Right renal pelvis (tissue), 4 donors: ENCODE measurements at places on chromosomes 2 and 18.

- no peak for DNase-seq
These were observed 21.1 kb downstream of the ST3GAL5 start for GRCh38 chr2:85867556-85868292.

- DNase-seq, result no peak
These were observed 217.7 kb upstream of the SMAD7 start for GRCh38 chr18:49168281-49168985.

DNA sequence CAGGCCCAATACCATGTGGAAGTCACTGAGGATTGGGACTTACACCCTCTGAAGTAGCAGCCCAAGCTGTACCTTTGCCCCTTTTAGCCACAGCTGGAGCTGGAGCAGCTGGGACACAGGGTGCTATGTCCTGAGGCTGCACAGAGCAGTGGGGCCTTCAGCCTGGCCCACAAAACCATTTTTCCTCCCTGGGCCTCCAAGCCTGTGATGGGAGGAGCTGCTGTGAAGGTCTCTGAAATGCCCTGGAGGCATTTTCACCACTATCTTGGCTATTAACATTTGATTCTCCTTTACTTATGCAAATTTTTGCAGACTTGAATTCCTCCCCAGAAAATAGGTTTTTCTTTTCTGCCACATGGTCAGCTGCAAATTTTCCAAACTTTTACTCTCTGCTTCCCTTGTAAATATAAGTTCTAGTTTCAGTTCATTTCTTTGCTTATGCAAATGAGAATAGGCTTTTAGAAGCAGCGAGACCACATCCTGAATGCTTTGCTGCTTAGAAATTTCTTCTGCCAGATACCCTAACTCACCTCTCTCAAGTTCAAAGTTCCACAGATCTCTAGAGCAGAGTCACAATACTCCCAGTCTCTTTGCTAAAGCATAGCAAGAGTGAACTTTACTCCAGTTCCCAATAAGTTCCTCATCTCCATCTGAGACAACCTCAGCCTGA is 213.8 kb upstream of the MGAT5 start:
- DNase-seq, result no peak

- no peak for DNase-seq
These were observed 143.6 kb downstream of the WDPCP start for GRCh38 chr2:63444565-63445288.

GRCh38 chr2:25632396-25632795 is 41.0 kb downstream of the DTNB start:
- no peak for DNase-seq

DNA sequence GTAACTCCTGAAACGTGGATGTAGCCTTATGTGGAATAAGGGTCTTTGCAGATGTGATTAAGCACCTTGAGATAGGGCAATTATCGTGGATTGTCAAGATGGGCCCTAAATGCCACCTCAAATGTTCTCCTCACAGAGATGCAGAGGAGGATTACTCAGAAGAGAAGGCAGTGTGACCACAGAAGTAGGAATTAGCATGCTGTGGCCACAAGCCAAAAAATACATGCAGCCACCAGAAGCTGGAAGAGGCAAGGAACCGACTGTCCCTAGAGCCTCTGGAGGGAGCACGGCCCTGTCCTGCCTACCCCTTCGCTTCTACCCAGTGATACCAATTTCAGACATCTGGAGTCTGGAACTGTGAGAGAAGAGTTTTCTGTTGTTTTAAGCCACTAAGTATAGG is 47.3 kb upstream of the MGAT5 start:
- DNase-seq, result no peak

DNA sequence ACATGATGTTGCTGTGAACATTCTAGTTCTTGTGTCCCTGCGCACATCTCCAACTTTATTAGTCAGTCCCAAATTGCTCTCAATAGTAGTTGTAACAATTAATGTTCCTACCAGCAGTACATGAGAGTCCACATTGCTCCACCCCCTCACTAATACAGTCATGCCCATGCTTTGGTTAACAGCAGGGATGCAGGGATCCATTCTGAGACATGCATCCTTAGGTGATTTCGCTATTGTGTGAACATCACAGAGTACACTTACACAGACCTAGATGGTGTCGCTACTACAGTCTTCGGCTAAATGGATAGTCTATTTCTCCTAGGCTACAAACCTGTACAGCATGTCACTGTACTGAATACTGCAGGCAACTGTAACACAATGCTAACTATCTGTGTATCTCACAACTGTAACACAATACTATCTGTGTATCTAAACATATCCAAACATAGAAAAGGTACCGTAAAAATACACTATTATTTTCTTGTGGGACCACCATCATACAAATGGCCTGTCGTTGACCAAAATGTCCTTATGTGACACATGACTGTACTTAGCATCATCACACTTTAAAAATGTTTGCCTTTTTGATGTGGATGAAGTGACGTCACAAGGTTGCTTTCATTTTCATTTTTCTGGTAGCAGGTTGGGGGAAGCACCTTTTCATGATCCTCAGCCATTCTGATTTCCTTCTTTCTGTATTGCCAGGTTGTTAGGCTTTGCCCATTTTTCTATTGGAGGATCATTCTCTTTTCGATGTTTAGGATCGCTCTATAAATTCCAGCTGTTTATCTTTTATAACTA is 82.9 kb upstream of the RNF152 start:
- DNase-seq, result no peak

DNA sequence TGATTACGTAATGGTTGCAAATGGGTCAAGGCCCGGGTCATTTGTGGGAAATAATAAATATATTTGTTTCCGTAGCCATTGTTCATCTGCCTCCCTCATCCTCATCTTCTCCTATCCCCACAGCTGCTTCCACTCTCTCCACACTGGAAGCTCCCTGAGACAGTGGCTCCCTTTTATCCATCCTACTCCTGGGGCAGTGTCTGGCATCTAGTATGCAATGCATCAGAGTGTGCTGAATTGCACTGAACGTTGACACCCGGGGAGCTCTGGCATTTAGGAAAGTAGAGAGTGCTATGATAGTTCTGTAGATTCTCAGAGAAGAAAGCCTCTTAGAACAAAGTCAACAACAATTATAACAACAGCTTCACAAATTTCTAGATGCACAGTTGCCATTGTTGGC is 45.5 kb upstream of the NAB1 start:
- no peak for DNase-seq

GRCh38 chr2:5982193-5982902 is 290.2 kb downstream of the SOX11 start:
- DNase-seq, result no peak

- peak; percentile 61 for DNase-seq
These were observed 1.2 kb upstream of the UGT1A5 start for GRCh38 chr2:233711312-233712008.

DNA sequence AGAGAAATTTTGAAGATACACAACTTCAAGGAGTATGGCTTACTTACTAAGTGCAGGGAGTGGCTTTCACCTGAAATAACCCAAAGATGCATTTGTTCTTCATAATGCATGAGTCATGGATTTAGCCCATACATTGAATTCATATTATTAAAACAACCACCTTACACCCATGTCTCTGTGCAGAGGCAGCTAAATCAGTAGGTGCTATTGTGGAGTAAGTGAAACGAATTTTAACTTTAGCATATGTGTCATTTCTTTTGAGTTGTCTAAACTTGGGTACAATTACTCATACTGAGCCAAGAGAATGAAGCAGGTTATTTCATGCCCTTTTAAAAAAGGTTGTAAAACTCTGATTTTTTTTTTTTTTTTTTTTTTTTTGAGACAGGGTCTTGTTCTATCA is 11.0 kb upstream of the ANKRD29 start:
- no peak for DNase-seq

- DNase-seq, result no peak
These were observed 291.0 kb downstream of the CALCRL start for GRCh38 chr2:187157046-187157445.

- no peak for DNase-seq
These were observed 79.5 kb downstream of the TMEM163 start for GRCh38 chr2:134639265-134639664.

GRCh38 chr2:226795281-226796011 is 4.2 kb downstream of the IRS1 start:
- no peak for DNase-seq

DNA sequence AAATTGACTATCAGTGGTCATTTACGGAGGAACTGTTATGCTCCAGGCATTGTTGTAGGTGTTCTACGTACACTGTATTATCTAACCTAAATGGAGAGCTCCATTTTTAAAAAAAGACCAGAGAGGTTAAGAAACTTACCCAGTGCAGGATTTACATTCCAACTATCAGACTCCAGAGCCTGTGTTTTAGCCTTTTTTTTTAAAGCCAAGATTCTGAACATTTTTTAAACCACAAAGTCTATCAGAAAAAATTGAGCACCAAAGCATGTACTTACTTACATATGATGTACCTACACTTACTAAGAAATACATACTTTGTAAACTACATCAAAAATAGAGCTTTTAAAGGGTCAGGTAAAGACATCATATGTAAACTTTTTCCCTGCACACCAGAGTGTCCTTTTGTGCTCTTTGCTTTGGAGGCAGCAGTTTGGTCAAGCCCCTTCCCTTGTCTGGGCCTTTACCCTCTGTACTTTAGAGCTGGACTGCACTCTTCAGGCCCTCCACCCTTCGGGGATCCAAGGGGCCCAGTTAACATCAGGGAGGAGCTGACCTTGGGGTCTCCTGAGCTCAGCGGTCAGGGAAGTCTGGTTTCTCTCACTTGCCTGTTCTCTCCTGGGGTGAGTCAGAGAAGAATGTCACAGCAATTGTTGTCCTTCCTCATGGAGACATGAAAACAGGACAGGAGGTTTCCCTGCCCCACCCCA is 58.4 kb downstream of the ITGB1BP1 start:
- no peak for DNase-seq

- DNase-seq, result no peak
These were observed 46.3 kb upstream of the SLC39A10 start for GRCh38 chr2:195610717-195611116.

DNA sequence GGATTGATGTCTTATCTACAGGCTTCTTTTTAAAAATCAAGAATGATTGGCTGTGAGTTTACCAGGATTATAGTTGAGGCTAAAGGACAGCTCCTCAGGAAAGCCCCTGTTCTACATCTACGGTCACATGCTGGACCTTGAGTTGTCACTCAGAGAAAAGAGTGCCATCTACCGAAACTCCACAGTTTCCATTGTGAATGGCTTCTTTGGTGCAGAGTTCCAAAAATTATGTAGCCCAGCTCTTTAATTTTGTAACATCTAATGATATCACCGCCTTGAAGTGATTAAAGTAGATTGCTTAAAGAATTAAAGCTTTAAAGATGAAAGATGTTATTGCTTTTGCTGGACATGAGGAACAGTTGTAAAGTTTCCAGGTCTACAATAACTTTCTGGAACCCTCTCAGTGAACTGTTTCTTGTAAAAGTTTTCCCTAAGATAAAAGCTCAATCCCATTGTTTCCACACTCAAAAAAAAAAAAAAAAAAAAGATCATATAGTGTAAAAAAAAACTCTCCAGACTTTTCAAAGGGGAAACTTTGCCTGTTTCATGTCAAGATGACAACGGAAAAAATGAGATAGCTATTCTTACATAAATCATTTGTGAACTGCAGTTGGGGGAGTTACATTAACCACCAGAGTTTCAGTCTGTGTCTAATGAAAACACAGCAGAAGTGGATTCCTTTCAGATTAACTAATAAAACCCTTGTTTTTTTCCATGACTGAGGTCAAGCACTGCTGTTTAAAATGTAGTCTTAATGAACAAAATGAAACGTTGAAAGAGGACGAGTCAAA is 4.3 kb downstream of the COL3A1 start:
- DNase-seq, result peak; percentile 61

DNA sequence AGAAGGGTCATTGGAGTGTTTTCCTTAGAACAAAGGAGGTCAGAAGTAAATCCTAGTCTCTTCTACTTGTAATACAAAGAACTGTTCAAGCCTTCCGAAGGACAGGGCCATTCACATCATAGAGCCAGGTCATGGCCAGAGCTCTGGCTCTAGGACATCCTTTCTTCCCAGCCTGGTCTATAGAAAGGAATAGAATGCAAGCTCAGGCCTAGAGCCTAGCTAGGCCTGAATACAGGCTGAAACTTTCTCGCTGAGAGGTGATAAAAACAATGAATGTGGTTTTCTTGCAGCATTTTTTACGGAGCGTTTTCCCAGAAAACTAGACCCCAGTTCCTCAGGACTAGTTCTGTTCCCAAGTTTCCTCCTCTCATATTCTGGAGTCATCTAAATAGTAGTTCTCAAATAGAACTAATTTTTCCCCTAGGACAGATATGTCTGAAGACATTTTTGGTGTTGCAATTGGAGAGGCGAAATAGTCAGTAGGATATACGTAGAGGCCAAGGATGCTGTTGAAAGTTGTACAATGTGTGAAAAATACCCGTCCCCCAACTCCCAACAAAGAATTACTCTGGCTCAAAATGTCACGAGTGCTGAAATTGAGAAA is 6.8 kb downstream of the UGT1A6 start:
- DNase-seq, result no peak

- no peak for DNase-seq
These were observed 25.5 kb upstream of the SDC1 start for GRCh38 chr2:20250436-20250835.

- no peak for DNase-seq
These were observed 279.2 kb downstream of the CYRIA start for GRCh38 chr2:16386431-16386830.

DNA sequence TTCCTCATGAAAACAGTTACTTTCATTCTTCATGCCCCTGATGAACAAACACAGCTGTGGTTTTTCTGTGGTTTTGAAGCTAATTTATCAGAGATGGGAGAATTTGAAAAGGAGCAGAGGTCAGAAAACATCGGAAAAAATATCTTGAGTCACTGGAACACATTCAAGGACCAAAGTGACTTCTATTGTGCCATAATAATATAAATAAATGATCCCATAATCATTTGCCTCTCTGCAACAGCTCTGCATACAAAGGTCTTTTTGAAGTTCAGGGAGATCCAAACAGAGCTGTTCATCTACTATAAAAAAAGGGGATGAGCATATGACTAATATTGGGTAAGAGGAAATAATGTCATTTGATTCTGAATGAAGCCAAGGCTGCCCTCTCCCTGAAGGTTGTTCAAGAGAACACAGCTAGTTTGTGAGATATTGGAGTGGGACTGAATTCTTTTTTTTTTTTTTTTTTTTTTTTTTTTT is 201.3 kb upstream of the GALNT5 start:
- no peak for DNase-seq

- no peak for DNase-seq
These were observed 202.2 kb downstream of the TNS1 start for GRCh38 chr2:217800433-217801114.

DNA sequence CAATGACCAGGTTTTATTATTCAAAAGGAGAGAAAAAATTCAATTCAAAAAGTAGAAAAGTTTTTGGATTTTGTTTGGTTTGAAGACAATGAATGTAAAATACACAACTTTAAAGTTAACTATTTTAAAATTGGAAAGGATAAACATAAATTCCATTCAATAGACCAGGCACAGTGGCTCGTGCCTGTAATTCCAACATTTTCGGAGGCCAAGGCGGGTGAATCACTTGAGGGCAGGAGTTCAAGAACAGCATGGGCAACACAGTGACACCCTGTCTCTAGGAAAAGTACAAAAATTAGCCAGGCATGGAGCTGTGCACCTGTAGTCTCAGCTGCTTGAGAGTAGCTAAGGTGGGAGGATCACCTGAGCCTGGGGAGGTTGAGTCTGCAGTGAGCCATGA is 54.7 kb downstream of the SCN9A start:
- DNase-seq, result no peak
